ENCODE measurements at places on chromosomes 3 and 15. TPM values are rescaled to one million over a fixed set of nuclear protein-coding genes. Genes with fewer than 3 reads are reported as not detected.
A peak's percentile ranks its signal among the peaks of the same experiment; 100 is the strongest.

DNA sequence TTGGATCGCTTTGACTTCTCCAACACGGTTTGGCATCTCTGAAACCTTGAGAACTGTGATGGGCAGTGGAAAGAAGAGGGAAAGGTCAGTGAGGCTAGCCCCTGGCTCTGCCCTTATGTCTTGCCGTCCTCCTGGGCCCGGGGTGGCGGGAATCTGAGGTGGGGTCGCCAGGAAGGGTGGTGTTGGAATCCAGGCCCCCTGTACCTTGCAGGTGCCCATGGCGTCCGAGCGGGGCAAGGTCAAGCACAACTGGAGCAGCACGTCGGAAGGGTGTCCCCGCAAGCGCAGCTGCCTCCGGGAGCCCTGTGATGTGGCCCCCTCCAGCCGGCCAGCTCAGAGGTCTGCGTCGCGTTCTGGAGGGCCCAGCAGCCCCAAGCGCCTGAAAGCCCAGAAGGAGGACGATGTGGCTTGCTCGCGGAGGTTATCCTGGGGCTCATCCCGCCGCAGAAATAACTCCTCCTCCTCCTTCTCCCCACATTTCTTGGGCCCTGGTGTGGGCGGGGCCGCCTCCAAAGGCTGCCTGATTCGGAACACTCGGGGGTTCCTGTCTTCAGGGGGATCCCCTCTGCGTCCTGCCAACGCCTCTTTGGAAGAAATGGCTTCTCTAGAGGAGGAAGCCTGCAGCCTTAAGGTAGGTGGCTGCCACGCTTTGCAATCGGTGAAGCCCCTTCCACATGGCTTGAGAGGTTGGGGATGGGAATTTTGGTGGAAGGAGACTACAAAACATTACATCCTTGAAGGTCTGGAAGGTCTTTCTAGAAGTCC, 907 bp downstream of the TATDN2 start:
- DNase-seq = peak; percentile 17

DNA sequence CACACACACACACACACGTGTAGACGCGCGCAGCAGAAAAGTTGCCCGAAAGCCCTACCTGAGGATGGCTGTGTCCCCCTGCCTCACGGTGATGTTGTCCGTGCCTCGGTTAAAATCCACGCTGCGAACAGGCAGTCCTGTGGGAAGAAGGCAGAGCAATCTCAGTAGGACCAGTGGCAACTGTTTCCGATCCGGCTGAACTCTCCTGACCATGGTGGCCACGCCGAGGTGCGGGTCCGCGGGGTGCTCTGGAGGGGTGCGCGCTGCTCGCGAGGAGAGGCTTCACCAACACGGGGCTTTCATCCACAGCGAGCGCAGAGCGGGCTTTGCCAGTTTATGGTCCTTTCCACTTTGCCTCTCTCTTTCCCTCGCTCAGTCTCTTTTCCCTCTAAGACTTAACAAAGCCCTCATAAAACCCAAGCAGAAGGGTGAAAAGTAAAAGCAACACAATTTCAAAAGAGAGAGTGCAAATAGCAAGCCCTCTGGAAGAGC, 422 bp downstream of the LSAMP start:
- DNase-seq = no peak

DNA sequence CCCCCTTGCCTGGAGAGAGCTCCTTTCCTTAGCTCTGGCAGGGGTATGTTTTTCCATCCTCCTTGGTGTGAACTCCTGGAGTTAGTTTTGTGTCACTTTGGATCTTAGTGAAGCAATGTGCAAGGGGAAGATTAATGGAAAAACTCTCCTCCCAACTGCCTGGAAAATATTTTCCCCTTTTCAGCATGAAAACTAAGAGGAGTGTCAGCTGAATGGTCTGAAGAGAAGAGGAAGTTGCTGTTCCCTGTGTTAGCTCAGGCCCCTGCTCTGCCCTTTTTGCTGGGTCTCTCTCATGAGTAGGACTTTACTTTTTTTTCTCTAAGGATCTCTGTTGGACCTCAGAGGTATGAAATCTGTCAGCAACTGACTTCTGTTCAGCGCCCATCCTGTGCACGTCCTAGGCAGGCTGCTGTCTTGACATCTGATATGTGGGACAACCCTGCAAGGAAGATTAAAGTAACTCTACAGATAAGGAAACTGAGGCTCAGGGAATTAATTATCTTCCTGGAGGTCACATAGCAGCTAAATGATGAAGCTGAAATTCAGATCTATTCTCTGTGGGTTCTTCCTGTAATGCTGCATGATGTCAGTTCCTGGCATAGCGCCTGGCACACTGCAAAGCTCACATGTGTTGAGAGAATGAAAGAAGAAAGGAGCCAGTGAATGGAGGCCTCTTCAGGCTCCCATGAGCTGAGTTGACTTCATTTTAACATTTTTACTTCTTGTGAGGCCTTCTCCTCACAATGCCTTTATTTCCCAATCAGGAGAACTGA, 109.7 kb upstream of the GALNT15 start:
- peak; percentile 32 for DNase-seq

GRCh38 chr3:161559177-161559998, 62.8 kb downstream of the OTOL1 start:
- peak; percentile 60 for DNase-seq

DNA sequence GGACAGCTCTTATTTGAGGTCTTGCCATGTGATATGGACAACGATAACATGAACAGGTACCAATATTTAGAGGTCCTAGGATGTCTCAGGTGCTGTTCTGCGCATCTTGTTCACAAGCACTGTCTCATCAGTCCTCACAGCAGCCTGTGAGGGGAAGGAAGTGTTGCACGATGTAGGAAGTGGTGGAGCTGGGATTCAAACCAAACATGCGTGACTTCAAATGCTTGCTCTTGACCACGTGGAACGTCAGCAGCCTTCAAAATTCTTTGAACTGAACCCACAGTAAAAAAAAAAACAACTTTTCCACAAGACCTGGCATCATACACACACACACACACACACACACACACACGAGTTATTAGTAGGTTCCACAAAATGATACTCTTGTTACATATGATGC, 153.4 kb upstream of the SMAD3 start:
- DNase-seq = no peak

DNA sequence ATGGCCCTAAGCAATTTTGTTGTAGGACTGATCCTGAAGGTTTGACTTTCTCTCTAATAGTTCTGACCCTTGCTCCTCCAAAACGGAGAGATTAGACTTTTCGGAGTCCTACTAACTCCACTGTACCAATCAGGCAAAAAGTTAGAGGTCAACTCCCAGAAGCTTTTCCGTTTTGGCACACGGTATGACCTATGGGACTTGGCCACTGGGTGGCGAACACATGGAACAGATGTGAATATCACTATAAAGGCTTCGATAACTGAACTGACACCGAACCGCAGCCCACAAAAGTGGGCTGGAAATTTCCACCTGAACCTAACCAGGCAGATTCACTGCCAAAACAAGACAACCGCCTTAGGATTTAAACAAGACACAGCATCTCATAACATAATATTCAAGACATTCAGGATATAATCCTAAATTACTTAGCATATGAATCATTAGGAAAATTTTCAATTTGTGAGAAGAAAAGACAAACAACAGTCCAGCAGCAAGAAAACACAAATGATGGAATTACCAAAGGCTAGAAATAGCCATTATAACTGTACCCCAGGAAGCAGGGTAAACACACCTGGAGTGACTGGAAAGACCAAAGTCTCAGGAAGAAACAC, 12.2 kb upstream of the TM2D3 start:
- no peak for DNase-seq

GRCh38 chr3:177231242-177231641, 34.0 kb upstream of the TBL1XR1 start:
- no peak for DNase-seq

- DNase-seq = no peak
Observed at GRCh38 chr3:81013360-81013759, 748.1 kb downstream of the GBE1 start.

DNA sequence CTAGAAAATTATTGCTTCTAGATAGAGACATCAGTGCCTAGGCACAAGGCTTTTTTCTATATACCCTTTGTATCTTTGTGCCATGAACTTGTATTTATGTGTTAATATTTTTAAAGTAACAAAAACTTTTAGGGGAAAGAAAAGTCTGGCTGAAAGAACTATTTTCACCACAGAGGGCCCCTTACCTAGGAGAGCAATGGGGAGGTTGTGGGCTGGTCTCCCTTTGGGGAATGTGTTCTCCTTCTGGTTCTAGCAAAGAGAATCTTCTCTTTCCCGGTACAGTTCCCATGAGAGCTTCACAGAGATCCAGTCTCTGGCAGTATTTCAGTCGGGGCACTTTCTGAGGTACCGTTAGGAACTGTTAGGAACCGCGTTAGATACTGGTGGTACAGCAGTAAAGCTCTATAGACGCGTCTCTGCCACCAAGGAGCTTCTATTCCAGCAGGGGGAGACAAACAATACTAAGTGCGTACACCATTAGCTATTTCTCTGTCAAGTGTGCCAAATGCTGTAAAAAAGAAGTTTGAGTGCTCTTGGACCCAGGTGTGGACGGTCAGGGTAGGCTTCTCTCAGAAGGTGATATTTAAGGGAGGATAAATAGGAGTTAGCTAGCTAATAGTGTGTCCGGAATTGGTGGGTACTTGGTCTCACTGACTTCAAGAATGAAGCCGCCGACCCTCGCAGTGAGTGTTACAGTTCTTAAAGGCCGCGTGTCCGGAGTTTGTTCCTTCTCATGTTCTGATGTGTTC, 4.6 kb upstream of the EPB42 start:
- DNase-seq = peak; percentile 75

DNA sequence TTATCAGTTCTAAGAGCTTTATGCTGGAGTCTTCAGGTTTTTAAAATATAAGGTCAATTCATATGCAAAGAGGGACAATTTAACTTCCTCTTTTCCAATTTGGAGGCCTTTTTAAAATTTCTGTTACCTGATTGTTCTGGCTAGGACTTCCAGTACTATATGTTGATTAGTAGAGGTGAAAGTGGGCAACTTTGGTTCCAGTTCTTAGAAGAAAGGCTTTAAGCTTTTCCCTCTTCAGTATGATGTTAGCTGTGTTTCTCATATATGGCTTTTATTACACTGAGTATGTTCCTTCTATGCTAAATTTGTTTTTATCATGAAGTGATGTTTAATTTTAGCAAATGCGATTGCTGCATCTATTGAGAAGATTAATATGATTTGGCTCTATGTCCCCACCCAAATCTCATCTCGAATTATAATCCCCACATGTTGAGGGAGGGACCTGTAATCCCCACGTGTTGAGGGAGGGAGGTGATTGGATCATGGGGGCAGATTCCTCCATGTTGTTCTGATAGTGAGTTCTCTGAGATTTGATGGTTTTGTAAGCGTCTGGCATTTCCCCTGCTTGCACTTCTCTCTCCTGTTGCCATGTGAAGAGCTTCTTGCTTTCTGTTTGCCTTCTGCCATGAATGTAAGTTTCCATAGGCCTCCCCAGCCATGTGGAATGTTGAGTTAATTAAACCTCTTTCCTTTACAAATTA, 33.8 kb downstream of the FAIM start:
- DNase-seq = no peak

DNA sequence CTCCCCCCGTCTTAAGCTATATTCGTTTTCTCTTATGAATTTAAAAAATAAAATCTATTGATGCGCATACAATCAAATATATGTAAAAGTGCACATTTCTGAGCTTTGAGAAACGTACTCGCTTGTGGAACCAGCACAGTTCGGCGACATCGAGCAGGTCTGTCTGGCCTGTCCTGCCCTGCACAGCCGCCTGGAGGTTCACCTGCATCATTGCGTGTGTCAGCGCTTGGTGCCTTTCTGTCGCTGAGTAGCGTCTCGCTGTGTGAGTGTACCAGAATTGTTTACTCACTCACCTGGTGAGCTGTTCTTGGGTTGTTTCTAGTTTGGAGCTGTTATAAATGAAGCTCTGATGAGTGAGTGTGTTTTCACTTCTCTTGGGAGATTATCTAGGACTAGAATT, 104.0 kb downstream of the VGLL4 start:
- DNase-seq = no peak

DNA sequence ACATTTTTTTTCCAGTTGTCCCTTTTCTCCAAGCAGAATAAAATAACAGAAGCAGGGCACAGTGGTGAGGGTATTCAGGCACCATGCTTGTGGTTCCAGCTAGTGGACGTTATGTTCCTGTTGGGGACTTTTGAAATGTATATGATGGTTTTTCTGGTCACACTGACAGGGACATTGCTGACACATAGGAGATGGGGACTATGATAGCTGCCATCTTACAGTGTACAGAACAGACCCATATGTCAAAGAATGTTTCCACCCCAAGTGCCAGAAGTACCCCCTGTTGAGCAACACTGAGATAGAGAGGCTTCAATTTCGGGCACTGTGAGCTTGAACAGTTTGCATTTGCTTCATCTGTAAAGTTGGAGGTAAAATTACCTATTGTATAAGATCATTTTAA, 38.6 kb downstream of the MCTP2 start:
- no peak for DNase-seq

DNA sequence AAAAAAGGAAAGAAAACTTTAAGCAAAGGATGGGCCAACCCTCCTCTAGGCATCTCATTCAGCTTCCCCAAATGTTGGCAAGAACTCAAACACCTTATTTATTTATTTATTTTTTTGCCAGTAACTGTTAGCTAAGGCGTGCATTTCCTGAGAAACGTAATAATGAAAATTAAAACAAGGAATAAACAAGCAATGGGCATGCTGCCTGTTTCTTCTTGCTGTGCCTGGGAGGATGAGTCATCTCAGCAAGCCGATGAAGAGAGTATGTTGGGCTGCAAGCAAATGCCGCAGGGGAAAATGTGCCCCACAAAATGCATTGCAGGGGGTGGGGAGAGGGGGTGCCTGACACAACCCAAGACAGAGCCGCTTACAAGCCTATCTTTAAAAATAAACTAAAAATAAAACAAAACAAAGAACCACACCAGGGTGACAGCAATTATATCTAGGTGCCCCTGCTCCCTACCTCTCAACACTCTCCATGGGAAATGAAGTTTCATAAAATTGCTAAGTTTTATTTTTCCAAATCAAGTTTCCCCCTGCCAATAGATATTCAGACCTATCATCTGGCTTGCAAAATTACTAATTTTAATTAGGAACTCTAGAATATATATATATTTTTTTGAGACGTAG, 40.3 kb downstream of the EIF4E3 start:
- DNase-seq = peak; percentile 54

GRCh38 chr15:51585986-51586385, 36.6 kb downstream of the DMXL2 start:
- no peak for DNase-seq

The PLAAT1 gene
- total RNA-seq = 10.7 TPM

The CFAP20DC gene
- total RNA-seq = 1.7 TPM

The SIDT1 gene
- total RNA-seq = 49.6 TPM

The CPN2 gene
- total RNA-seq = not detected

The SAMMSON gene
- 0.40 TPM for total RNA-seq

The FBLN2 gene
- total RNA-seq = 35.2 TPM

The SAMD7 gene
- not detected for total RNA-seq

Data from spinal cord (tissue), 10 donors.